Ovary (tissue), 10 donors: ENCODE measurements at places on chromosomes 3 and 15. TPM values are rescaled to one million over a fixed set of nuclear protein-coding genes. Genes with fewer than 3 reads are reported as not detected.

GRCh38 chr3:48459331-48459730, 12.8 kb downstream of the ATRIP start:
- no peak for DNase-seq

DNA sequence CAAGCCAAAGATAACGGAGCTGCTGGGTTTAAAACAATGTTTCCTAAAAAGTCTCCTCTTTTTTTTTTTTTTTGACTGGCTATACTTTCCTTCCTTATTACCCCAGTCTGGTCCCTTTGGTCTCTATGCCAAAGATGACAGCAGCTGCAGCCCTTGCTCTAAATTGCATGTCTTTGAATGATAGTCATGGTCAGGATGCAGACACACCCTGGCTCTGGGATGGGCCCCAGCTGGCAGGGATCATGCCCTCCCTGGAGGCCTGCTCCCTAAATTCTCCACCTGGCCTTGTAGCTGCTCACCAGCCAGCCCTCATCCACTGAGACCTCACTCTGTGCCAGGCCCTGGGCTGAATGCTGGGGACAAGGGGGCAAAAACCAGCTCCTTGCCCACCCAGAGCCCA, 95.8 kb downstream of the MESD start:
- DNase-seq: no peak

- DNase-seq: no peak
Observed at GRCh38 chr15:57118013-57118799, 199.8 kb downstream of the TCF12 start.

DNA sequence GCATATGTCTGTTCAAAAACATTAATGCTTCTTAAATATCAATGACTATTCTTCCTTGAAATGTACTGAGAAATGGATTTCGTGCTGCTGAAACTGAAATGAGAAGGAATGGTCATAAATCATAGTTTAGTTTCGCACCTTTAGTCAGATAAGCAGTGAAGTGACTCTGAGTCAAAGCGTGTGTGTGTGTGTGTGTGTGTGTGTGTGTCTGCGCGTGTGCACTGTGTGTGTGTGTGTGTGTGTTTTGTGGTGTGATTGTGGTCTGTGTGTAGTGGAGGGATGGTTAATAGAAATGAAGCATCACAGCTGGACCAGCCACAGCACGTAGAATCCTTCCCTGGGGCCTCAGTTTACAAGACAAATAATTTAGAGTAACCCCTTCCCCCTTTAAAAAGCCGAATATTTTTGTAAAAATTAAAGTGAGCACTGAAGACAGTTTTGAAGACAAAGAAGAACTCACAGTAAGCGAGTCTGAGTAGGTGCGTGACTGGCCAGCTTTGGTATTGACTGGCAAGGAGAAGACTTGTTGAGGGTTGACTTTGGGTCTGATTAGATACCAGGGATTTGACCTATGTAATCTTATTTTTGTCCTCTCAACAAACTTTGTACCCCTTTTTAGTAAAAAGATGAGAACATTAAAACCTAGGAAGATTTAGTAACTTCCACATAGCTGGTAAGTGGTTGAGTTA, 202.0 kb upstream of the IL12A start:
- no peak for DNase-seq

- DNase-seq: no peak
Observed at GRCh38 chr3:47713655-47714054, 68.0 kb downstream of the SMARCC1 start.

- peak; percentile 34 for DNase-seq
Observed at GRCh38 chr15:64070965-64071851, 22.4 kb downstream of the CIAO2A start.

- DNase-seq: no peak
Observed at GRCh38 chr3:148848410-148848809, 16.7 kb upstream of the CPA3 start.

DNA sequence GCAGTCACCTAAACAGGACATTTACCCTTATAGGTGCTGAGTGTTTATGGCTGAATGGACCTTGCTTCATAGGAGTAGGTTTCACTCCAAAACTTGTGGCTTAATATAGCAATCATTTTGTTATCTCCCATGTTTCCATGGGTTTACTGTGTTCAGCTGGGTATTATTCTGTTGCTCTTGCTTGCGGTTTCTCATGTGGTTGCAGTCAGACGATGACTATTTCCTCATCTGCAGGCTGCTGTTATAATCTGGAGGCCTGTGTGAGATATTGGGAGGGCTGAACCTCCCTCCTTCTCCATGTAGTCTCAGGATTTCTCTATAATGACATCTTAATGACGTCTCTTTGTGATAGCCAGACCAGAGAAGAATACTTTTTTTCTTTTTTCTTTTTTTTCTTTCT, 98.1 kb downstream of the ZPLD1 start:
- DNase-seq: no peak

DNA sequence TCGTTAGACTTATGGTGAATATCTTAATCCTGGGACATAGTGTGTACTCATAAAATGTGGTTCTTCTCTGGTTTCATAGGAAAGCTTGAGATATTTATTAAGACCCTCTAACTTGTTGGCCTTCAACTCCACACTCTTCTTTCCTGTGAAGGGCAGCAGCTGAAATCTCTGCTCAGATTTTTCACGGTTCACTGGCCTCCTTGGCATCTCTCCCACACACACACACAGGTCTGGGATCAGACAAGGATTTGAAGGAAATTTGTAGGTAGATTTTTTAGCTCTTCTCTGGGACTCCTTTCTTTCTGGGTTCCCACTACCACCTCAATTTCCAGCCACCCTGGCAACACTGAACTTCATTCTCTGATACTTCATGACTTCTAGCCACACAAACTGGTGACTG, 70.2 kb downstream of the MYRIP start:
- DNase-seq: no peak

GRCh38 chr3:141151439-141151838, 80.2 kb upstream of the PXYLP1 start:
- no peak for DNase-seq

DNA sequence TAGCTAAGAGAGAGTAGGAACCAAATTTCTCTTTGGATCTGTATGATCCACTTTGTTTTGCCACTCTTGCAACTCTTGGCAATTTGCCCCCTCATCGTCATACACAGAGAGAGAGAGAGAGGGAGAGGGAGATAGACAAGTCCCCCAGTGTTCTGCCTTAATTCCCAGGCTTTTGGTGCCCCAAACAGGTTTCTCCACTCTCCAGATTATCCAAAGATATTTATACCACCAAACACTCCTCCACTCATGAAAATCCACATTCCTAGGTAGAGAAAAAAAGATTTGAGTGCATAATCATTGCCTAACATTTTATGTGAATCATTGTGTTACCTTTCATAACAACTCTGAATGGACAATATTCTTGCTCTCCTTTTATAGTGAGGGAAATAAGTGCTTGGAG, 15.3 kb downstream of the ACP3 start:
- no peak for DNase-seq

DNA sequence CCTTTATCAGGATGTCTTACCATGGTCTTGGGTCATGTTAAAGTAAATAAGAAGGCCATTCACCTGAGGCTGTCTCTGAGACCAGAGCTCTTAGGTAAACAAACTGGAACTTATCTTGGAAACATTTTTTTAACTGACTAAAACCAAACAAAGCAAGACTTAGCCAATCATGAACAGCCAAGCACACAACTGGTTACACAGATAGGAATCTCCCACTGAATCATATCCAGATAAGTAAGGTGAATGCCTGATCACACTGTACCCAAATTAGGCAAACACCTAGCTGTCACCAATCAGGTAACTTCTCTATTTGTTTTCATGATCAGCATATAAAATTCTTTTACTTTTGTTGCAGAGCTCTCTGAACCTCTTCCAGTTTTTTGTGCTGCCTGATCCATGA, 205.4 kb downstream of the CNTN3 start:
- DNase-seq: no peak

DNA sequence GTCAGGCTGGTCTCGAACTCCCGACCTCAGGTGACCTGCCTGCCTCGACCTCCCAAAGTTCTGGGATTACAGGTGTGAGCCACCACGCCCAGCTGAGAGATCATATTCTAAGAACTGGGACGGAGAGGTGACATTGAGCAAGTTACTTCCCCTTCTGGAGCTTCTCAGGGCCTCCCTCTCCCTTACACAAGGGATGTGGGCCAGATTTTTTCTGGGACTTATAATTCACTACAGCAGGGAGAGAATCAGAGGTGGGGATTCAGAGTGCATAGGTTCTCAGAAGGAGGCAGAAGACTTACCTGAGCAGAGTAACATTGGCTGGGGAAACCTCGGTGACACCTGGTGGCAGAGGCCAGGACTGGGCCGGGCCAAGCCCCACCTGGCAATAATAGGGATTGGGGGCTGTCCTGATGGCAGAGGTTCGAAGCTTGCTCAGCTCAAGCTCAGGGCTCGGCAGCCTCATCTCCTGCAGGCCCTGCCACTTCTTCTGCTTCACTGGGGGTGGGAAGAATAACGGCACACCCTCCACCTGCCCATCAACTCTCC, 6.8 kb downstream of the LTK start:
- no peak for DNase-seq

GRCh38 chr3:148175214-148175613, 522.5 kb upstream of the AGTR1 start:
- no peak for DNase-seq

GRCh38 chr15:96171853-96172296, 158.6 kb upstream of the NR2F2 start:
- no peak for DNase-seq

DNA sequence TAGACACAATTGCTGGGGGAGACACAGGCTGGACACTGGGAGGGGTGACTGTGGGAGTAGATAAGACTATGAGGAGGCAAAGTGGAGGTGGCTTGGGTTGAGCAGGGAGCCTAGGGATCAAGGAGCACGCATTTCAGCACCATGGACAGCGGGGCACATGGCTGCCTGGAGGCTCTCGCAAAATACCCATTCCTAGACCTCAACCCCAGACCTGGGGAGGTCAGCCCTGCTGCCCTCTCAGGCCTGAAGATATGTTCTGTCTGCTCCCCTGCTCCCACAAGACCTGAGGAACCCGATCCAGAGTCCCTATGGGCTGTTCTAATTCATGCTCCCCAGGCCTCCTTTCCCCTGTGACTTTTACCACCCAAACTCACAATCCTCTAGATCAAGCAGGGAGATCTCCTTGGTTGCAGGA, 16.0 kb upstream of the CPEB1 start:
- peak; percentile 67 for DNase-seq

- DNase-seq: no peak
Observed at GRCh38 chr15:101563176-101563796, 73.8 kb upstream of the PCSK6 start.

GRCh38 chr15:85407421-85408269, 27.2 kb downstream of the AKAP13 start:
- no peak for DNase-seq

GRCh38 chr15:41566121-41566885, 7.3 kb downstream of the TYRO3 start:
- no peak for DNase-seq

- no peak for DNase-seq
Observed at GRCh38 chr3:3107181-3107580, 3.0 kb downstream of the IL5RA start.

- no peak for DNase-seq
Observed at GRCh38 chr3:118781839-118782238, 252.8 kb downstream of the IGSF11 start.

- DNase-seq: no peak
Observed at GRCh38 chr3:156817646-156818272, 8.4 kb upstream of the LEKR1 start.

DNA sequence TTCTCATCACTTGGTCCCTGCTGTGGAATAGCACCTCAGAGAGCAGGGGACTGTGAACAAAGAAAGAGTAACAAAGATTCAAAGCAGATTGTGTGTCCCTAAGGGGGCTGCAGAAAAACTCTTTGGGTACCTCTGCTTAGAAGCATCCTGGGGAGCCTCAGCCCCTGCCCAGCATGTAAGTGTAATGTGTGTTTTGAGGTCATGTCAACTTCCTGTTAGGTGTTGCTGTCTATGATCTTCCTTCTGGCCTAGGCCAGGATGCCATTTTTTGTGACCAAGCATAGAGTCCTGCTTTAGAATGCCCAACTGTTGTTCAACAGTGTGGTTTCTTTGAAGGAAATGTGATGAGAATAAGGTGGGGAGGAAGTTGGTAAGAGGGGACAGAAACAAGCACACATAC, 77.1 kb upstream of the BCL6 start:
- no peak for DNase-seq

DNA sequence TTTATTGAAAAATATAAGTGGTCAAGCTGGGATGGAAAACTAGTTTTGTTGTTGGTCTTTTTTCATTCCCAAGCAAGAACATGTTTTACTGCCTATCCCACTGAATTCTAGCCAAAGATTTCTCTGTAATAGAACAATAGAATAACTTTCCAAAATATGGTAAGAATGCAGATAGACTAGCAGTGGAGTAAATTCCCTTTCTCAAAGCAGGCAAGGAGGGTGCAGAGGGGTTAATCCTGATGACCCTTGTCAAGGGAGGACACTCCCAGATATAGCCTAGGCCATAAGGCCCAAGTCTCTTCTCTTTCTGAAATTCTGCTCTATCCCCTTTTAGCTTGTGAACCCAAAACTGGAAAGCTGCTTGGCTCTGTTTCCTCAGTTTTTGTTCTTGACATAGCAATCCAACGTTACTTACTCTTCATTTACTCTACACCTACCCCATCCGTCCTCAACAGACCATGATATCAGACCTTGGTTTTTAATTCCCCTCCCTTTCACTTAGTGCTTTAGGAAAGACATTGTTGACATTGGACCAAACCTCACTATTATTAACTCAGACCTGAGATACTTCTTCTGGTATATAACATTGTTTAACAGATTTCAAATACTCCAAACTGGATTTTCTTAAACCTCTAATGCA, 453.6 kb upstream of the THBS1 start:
- no peak for DNase-seq

DNA sequence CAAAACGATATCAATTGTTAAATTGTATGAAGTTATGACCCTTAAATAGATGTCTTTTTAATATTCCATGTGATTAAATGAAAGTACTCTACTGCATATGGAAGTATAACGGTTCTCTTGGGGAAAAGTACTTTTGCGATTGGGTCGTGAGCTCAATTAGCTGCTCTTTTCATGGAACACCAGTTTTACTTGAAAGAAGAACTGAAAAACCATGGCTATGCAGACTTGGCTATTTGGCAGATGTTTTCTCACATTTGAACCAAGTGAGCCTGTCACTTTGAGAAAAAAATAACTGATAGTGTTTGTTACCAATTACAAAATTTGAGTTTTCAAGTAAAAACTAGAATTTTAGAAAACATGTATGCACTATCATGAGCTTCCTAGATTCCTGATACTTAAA, 5.9 kb upstream of the INAFM2 start:
- no peak for DNase-seq

The SCAMP5 gene
- 17.8 TPM for polyA plus RNA-seq

The DGKG gene
- polyA plus RNA-seq: 7.0 TPM

The TTLL13 gene
- 0.04 TPM for polyA plus RNA-seq

The SHC4 gene
- 0.38 TPM for polyA plus RNA-seq

The SMCO1 gene
- not detected for polyA plus RNA-seq

The FHIT gene
- polyA plus RNA-seq: 6.7 TPM

The POTEB3 gene
- polyA plus RNA-seq: not detected

The ZMAT3 gene
- polyA plus RNA-seq: 1.4 TPM

The ROBO1 gene
- polyA plus RNA-seq: 17.9 TPM

The GHRL gene
- 0.23 TPM for polyA plus RNA-seq

The THAP10 gene
- 2.9 TPM for polyA plus RNA-seq

The RETNLB gene
- polyA plus RNA-seq: not detected

The PLSCR5 gene
- not detected for polyA plus RNA-seq

The LRRIQ4 gene
- 0.17 TPM for polyA plus RNA-seq
